Activated T-cell treated with anti-CD3 and anti-CD28 coated beads, Interleukin-2, amount 50 U/mL, for 24 hours (primary cell): ENCODE measurements at places on chromosomes 11 and 22.

- no peak for DNase-seq
Observed at GRCh38 chr22:17851759-17852158, 77.5 kb upstream of the BID start.

DNA sequence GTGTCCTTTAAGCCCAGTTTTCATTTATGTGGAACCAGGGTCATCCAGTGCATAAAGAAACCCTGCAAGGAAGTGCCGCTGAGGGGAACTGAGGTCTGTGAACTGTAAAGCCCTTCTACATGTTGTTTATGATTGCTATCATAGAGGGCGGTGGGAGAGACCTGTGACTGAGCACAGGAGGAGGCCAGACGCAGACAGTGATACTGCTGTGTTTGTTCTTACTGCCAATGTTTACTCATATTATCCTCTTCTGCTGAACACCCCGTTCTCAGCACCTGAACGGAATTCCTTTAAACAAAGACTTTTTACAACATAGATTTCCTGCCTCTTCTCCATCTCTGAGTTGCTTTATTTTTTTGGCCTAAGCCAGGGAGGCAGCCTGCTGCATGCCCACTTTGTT lies 967 bp upstream of the GALNT18 start:
- DNase-seq = no peak

- DNase-seq = no peak
Observed at GRCh38 chr22:49230194-49230577, 597.5 kb downstream of the BRD1 start.

DNA sequence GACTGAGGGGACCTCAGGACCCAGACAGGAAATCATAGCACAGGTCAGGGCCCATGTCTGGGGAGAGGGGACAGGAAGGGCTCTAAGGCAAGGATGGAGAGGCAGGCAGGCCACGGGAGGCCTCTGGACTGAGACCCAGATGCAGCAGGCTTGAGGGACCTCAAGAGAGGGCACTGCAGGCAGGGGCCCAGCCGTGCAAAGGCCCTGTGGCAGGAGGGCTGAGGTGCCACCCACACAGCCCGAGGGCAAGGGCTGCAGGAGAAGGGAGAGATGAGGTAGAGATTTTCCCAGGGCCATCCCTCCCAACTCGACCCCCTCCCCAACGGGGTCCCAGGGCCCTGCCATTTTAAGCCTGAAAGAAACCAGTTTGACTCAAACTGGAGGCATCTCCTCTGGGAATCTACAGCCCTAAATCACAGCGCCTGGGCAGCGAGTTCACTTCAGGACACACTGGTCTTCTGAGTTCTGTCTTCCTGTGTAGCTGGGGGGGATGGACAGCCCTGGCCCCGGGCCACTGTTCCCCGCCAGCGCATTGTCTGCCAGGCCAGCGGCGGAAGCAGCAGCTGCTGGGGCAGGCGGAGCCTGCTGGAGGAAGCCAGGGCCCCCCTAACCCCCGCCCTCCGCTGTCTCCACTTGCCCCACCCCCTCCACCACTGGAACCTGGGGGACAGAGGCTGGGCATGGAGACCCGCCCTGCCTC lies 20.3 kb upstream of the WNT7B start:
- no peak for DNase-seq

GRCh38 chr11:132263241-132263640 lies 892.8 kb downstream of the NTM start:
- DNase-seq = no peak
